ENCODE measurements at places on chromosomes 5 and 9.

DNA sequence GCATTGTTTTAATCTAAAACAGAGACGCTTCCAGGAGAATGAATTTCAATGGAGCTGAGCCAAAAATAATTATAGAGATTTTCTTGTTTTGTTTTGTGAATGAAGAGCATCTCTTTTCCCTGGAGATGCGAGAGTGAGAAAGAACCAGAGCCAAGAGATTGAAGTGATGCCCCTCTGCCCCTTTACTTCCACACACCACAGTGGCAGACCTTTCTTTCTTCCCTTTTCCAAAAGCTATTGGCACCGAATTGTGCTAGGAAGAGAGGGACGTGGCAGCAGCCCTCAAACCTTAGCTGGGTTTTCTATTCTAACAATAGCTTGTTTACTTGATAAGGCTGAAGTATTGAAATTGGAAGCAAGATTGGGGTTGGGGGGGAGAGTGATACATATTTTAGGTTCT lies 133.0 kb upstream of the TMEM161B start:
- DNase-seq = no peak

DNA sequence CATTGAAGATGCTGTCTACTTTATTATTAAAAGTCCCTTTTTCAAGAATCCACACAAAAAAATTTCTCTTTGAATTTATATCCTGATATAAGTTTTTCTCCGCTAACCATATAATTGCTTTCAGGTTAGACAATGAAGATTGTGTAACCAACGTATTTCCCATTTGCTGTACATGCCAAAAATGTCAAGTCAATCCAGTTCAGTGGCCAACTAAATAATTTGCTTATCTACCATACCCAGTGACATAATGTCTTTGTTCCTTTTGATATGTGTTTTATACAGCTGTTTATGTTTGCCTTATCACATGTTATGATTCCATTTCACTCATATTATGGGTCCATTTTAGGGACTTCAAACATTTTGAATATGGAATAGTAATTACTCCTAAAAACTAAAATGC lies 349.9 kb downstream of the EFNA5 start:
- no peak for DNase-seq

DNA sequence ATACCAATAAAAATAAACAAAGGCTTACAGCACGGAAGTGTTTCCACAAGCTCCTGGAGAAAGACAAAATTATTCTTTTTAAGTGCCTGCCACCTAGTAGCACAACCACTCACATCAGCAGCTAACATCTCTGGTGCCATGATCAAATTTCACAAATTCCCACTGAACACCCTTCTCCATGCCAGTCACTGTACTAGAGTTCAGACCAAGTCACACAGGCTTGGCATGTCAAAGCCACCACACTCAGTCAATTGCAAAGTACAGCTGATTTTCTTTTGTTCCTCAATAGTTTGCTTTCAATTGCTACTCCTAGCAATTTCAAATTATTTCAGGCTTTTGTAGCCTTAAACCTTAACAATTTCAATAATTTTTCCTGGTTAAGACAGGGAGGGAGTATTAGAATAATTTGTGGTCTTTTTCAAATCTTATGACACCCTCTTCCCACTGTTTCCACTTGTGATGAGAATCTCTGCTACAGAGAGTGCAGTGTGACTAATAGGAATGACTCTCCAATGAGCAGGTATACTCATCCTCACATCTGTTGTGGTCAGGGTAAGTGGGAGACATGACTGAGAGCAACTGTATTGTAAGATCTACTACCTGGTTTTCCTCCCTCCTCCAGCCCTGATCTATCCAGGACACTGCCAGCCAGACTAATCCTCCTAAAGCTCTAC lies 46.2 kb downstream of the RNF145 start:
- DNase-seq = peak; percentile 11

DNA sequence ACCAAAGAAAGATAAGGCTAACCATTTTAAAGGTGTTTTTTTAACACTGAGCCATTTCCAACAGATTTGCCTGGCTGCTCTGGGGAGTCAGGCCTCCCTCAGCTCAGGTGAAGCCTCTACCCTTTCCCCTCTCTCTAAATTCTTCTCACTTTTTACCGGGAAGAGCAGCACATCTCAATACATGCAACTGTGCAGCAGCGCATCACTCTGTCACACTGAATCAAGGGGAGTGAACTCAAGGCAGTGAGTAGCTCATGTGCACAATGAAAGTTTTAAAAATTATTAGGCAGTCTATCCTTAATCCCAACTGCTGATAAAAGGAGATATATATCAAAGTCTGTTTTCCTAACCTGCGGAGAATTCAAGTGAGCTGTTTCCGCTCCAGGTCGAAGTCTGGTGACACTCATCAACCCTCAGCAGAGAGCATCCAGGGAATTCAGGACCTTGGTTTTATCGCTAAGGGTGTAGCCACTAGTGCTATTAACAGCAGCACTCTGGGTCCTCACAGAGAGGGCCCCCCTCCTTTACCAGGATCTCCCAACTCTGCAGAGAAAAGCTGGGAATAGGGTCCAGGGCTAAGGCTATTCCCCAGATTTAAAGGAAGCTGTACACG lies 1.0 kb downstream of the CEMIP2 start:
- DNase-seq = no peak

DNA sequence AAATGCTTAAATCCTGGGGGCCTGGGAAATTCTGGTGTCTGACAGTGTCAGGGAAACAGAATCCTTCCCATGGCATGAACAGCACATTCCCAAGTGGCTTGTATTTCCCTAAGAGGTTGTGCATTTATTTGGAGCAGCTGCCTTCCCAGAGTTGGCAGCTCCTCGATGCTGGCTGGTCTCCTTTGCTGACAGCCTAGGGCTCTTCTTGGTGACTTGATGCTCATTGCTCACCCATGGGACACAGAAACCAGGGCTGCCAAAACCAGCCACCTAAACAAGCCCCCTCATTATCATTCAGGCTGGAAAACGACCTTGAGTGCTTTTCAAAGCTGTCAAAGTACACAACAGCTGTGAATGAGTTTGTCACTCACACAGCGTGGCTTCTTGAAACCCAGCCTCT lies 24.2 kb downstream of the ENHO start:
- no peak for DNase-seq

GRCh38 chr9:109088221-109088620 lies 31.5 kb downstream of the TMEM245 start:
- no peak for DNase-seq

- no peak for DNase-seq
Observed at GRCh38 chr5:113578091-113578490, 64.6 kb downstream of the YTHDC2 start.

DNA sequence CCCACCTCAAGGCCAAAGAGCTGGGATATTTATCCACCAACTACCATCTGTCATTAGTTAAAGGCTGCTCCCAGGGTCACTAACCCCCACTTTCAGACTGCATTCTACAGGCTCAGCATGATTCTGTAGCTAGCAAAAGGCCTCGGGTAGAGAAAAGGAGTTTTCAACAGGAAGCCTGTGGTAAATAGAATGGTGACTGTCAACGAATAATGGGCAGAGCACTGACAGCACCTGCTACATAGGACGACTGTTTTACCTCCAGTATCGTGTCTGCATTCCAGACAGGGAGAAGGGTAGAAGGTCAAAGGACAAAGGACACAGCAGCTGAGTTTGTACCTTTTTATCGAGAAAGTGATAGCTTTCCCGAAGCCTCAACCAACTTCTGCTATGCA lies 20.3 kb downstream of the MFAP3 start:
- DNase-seq = no peak

GRCh38 chr5:5494489-5495402 lies 72.3 kb downstream of the ICE1 start:
- peak; percentile 87 for DNase-seq

- no peak for DNase-seq
Observed at GRCh38 chr9:101739311-101739710, 864 bp upstream of the GRIN3A start.

DNA sequence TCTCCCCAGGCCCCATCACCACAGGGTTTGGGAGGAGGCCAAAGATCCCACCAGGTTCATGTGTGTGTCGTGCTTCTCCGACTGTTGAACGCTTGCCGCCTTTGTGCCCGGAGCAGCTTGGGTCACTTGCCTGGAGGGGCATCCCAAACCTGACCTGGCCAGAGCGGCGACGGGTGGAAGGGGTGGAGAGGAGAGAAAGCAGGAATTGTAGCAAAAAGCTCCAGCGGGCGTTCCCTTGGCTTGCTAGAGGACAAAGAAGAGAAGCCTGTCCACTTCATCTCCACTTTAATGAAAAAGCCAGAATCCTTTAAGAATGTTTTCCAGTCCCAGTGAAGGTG lies 2.9 kb upstream of the TRIM41 start:
- no peak for DNase-seq

GRCh38 chr9:2758162-2758897 lies 41.0 kb downstream of the KCNV2 start:
- DNase-seq = no peak

GRCh38 chr5:15037247-15037908 lies 165.8 kb upstream of the ANKH start:
- no peak for DNase-seq

DNA sequence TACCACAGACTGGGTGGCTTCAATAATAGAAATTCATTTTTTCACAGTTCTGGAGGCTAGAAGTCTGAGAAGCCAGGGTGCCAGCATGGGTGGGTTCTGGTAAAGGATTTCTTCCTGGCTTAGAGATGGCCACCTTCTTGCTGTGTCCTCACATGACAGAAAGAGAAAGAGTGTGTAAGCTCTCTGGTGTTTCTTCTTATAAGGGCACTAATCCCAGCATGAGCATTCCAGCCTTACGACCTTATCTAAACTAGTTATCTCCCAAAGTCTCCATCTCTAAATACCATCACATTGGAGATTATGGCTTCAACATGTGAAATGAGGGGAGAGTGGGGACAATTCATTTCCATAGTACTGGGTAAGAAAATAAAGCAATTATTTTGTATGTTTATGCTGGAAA lies 226.5 kb upstream of the TUSC1 start:
- no peak for DNase-seq
